ENCODE measurements at places on chromosomes 2 and 18.

- no peak for DNase-seq
Observed at GRCh38 chr2:70123829-70124116, 36.5 kb downstream of the PCBP1 start.

DNA sequence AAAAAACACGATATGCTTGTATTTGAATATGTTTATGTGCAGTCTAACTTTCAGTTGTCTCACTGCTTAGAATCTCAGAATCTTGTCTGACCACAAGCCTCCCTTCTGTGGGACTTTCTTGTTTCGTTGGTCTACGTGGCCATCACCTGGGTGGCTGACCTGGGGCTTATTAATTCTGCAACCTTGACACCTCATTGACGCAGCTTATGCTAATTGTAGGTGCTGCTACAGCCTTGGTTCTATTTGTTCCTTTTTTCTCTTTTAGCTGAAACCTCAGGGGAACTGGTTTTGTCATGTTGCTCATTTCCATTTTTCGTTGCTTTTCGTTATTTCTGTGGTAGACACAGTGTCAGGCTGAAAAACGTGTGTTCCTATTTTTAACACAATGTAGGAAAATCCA, 273.7 kb downstream of the SLC4A3 start:
- no peak for DNase-seq

DNA sequence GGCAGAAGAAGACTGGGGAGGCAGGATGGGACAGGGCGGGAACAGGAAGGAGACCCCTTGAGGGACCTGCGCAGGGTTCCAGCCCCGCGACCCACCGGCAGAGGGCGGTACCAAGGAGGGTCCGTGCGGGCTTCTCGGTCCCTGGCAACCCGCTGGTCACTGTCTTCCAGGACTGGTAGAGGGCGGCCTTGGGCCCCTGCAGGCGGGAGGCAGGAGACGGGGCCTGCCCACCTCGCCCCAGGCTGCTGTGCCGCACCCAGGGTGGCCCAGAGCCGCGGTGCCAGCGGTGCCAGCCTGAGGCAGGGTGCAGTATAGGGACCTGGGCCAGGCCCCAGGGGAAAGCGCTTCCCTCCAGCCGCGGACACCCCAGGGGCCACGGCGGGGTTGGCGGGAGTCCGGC, 34.5 kb downstream of the NEURL3 start:
- DNase-seq: no peak

- no peak for DNase-seq
Observed at GRCh38 chr2:24929230-24929629, 9.2 kb upstream of the ADCY3 start.

DNA sequence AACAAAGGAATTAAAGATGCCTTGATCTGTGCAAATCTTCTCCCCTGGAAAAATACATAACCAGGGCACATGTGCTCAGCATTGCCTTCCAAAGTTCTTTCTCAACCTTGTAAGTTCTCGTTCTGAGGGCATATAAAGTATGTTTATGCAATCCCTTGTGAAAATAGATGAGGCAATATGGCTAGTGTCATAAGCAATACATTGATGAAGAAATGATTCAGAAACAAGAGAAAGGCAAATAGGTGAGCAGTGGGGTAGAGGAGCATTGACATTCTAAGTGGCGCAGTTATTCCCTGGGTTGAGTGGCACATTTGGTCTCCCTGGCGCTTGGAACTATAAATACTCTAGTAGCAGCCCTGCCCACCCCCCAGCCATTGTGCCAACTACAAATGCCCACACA, 57.4 kb upstream of the PGAP1 start:
- DNase-seq: no peak

GRCh38 chr18:65049586-65049985, 701.2 kb upstream of the CDH7 start:
- DNase-seq: no peak

DNA sequence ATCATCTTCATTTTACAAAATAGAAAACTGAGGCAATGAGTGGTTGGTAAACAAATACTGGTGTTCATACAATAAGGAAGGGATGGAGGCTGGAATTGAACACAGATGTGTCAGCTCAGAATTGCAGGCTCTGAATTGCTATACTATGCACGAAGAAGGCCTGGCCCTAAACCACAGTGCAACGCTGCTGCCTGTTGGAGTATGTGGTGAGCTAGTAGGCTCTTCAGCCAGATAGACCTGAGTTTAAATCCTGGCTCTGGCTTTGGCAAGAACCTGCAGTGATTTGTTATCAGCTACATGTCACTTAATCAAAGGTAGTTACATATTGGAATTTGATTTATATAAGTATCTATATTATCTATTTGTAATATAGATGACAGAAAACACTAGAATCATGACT, 1602.4 kb upstream of the CELF4 start:
- DNase-seq: no peak

DNA sequence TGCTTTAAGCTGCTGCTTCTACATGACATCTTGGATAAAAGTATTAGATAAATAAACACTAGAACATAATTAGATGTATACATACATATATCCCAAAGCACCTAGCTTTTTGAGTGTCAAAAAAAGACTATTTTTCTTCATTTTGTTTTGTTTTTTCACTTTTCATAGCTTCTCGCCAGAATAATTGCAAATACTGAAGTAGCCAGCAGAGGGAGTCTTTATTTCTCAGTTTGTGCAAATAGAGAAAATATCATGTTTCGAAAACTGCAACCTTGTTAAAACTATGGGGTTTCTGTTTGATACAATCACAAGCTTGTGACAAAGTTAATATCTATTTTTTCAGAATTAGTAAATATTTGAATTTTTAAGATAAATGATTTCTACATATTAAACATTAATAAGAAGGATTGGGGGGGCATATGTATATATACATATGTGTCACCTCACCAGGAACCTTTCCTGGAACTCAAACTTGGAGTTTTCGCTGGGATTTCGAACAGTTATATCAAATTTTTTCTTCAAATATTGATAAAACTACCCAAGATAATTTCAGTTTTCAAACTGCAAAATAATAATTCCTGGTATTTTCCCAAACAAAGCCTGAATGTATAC, 61.0 kb downstream of the GRB14 start:
- no peak for DNase-seq

All from H54 (cell line).